ENCODE measurements at places on chromosomes 1 and 21. TPM values are rescaled to one million over a fixed set of nuclear protein-coding genes. Genes with fewer than 3 reads are reported as not detected.
A peak's percentile ranks its signal among the peaks of the same experiment; 100 is the strongest.

NCAM2 gene
- 13.4 TPM for polyA plus RNA-seq

KRTAP21-2 gene
- polyA plus RNA-seq, result not detected

WDR64 gene
- 0.32 TPM for polyA plus RNA-seq

S100A3 gene
- 0.18 TPM for polyA plus RNA-seq

ENTREP3 gene
- polyA plus RNA-seq, result 32.8 TPM

ARHGEF10L gene
- 37.9 TPM for polyA plus RNA-seq

SPATA21 gene
- polyA plus RNA-seq, result 0.15 TPM

PIP5K1A gene
- polyA plus RNA-seq, result 57.6 TPM

DNAJC6 gene
- 6.0 TPM for polyA plus RNA-seq

GRCh38 chr1:234769986-234770795, 160.2 kb upstream of the IRF2BP2 start:
- DNase-seq, result no peak

- DNase-seq, result no peak
These were observed 42.3 kb downstream of the DUSP10 start for GRCh38 chr1:221699577-221699976.

DNA sequence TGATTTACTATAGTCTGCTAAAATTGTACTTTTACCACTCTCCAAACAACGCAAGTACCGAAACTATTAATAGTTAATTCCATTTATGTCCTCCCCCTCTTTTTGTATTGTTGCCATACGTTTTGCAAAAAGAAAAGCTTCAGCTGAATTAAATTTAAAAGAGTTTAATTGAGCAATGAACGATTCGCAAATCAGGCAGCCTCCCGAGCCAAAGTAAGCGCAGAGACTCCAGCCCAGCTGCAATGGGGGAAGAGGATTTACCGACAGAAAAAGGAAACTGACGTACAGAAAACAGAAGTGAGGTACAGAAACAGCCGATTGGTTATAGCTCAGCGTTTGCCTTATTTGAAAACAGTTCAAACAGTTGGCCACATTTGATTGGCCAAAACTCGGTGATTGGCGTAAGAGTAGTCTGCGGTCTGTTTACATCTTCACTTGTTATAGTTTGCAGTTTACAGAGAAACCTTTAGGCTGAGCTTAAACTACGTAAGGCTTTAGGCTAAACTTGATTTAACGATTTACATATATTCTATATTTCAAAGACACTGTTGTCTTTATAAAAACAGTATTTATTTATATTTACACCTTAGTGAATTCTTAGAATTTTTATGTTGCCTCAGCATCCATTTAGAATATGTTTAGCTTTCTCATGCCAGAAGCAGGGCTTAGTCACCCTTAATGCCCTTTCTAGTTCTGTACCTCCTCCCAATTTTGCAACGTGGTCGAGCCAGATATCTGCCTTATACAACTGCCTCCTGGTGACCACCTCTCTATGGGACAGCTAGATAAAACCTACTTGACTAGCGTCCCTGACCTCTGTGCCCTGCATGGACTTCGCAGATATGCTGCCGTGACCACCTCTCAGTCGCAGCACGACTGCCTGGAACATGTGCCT, 23.8 kb downstream of the CR1 start:
- no peak for DNase-seq

- no peak for DNase-seq
These were observed 75.8 kb upstream of the GNG4 start for GRCh38 chr1:235725434-235725833.

DNA sequence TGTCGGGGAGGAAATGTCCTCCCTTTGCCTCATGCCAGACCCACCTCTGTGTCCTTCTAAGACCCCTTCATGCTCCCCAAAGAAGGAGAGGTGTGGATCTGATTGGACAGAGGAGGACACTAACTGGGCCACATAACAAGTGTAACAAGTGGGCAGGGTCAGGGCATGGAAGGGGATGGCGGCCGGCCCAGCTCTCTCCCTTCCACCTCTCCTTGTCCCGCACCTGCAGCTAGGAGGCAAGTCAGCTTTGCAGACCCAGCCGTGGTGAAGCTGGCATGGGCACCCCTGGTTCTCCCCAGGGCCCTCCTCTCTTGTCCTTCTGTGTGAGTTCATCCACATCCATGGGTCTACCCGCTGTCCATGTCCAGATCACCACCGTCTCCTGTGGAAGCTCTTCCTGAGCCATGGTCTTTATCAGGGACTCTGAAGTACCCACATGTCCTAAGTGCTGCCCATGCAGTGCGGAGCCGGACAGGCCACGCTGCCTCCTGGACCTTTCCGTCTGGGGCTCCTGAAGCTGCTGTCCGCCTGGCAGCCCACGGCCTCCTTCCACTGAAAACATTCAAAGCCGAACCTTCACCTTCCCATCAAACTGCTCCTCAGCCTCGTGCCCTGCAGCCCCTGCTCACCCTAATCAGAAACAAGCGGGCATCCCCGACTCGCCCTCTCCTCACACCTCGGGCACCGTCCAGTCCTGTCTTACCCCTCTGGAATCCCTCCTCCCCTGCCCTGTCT, 460.5 kb downstream of the PTPRU start:
- DNase-seq, result no peak

DNA sequence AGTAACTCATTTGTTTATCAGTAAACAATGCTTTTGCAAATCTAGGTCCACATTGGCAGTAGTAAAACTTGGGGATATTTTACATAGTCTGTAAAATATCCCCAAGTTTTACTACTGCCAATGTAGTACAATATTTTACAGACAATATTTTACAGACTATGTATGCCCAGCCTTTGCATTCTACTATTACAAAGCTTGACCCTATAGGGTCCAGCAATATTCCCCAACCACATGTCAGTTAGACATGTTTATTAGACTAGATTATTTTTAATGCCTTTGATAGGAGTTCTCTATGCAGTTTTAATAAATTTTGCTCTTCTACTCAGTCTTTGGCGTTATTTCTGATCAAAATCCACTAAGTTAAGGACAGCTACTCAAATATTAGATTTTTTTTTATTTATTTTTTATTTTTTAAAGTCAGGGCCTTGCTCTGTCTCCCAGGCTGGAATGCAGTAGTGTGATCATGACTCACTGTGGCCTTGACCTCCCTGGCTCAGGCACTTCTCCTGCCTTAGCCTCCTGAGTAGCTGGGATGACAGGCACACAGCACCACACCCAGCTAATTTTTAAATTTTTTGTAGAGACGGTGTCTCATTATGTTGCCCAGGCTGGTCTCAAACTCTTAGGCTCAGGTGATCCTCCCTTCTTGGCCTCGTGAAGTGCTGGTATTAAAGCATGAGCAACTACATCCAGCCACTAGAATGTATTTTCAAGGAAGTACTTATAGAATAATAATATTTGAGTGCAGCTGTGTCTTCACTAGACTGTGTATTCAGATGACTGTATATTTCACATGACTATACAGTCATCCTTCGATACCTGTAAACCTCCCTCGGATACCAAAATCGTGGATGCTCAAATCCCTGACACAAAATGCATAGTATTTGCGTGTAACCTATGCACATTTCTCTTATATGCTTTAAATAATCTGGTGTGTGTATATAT, 19.8 kb downstream of the MIER1 start:
- DNase-seq, result no peak

- no peak for DNase-seq
These were observed 67.3 kb downstream of the NOS1AP start for GRCh38 chr1:162136760-162137159.

- no peak for DNase-seq
These were observed 17.8 kb upstream of the GUCA2B start for GRCh38 chr1:42135426-42135825.

GRCh38 chr1:164838786-164839185, 279.8 kb downstream of the PBX1 start:
- no peak for DNase-seq

DNA sequence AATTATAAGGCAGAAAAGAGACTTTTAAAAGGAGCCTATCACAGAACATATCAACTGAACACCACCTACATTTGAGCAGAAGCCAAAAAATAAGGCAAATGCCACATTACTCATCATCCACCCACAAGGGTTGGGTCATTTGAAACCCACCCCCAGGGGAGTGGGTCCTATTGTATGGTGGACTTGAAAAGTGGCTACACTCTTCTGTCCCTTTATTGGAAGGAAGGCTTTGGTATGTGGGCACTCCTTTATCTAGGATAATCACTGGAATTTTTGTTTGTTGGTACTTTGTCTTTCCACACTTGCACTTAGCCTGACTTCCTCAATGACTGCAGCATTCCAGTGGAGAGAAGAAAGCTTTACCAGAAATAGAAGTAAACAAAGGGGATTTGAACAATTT, 157.2 kb upstream of the COL11A1 start:
- DNase-seq, result no peak

GRCh38 chr1:84573481-84573966, 716 bp downstream of the CTBS start:
- DNase-seq, result no peak

GRCh38 chr1:248923352-248924338, 17.6 kb downstream of the PGBD2 start:
- no peak for DNase-seq

DNA sequence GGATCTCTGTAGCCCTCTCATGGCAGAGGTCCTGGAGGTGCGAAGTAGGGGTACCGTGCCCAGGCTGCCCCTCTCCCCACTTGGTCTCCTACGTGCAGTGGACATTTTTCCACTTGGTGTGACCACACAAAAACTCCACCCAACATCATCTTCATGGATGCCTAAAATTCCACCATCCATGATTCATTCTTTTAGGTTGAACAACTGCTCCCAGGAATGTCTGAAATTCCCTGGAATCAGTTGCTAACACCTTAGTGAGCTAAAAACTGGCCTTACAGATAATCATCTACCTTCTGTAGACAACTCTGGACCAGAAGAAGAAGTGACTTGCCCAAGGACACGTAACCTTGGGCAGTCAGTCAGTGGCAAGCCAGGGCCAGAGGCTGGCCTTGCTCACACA, 32.1 kb upstream of the CLIC4 start:
- no peak for DNase-seq

DNA sequence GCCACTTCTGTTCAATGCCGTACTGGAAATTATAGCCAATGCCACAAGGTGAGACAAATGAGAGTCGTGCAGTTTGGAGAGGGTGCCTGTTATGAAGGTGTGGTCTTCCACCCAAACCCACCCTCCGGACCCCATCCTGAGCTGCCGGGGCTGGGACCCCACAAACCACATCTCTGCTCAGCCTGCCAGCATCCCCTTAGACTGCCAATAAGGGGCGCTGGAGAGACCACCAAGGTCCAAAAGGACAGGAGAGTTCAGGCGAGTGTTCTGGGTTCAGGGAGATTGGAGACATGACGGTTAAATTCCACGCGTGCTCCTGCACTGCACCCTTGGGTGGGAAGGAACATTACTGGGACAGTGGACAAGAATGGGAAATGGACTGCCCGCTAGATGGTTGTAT, 48.7 kb upstream of the COL18A1 start:
- no peak for DNase-seq

DNA sequence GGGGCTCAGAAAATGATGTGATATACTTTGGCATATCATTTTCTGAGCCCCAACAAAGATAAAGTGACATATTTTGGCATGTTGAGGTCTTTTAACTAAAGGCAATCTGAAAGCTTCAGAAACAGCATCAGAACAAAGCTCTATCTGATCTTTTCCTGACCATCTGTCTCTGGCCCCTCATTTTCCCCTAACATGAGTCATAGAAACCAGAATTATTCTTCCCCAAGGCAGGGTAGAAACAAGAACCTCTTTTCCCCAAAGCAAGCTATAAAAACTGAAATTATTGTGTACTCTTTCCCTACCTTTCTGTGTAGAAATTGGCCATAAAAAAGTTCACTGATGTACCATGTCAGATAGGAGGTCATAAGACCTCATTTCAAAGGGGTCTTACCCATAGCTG, 48.7 kb upstream of the PLA2G4A start:
- DNase-seq, result no peak

DNA sequence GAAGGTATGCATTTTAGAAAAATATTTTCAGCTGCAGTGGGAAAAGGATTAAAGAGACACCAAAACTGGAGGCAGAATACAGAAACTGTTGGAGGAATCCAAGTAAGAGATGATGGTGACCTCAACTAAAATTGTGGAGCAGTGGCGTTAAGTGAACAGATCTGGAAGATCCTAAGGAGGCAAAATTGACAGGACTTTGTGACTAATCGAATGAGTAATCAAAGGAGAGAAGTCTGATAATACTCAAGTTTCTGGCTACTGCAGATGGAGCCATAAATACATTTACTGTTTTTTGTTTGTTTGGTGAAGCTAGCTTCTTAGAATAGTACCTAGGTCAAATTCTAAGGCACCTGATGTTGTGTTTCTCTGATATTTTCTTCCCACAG, 3.1 kb downstream of the CTBS start:
- DNase-seq, result no peak

- no peak for DNase-seq
These were observed 50.3 kb upstream of the DENND1B start for GRCh38 chr1:197825541-197825940.

DNA sequence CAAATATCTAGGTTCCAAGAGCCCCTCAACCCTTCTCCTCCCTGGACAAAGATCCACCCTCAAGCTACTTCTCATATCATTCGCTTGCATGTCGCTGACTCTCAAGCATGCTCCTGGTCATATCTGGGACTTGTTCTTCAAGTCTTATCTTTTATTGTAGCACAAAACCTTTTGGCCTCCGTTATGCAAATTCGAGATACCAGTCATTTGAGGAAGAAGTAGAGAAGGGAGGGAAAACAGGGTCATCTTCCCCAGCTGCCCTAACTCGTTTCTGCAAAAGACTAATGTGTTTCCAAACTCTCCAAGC, 63.8 kb upstream of the ETS2 start:
- no peak for DNase-seq

DNA sequence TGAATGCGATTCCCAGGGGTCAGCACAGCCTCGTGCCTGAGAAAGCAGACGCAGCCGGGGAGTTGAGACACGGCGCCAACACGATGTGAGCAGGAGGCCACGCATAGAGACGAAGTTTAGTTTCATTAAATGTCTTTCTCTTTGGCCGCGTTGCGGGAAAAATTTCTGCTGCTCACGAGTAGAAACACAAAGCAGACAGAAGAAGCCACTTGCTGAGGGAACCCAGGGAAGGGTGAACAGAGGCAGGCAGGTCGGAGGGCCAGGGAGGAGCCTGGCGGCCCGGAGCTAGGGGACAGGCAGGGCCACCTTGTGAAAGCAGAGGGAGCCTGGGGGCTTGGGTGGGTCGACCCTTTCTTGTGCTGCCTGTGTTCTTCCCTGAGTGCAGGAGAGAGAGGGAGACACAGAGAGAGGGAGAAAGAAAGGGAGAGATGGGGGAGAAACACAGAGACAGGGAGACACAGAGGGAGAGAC, 33.2 kb downstream of the POFUT2 start:
- no peak for DNase-seq

- peak; percentile 26 for DNase-seq
These were observed 671 bp downstream of the HNRNPU start for GRCh38 chr1:244863491-244864252.

DNA sequence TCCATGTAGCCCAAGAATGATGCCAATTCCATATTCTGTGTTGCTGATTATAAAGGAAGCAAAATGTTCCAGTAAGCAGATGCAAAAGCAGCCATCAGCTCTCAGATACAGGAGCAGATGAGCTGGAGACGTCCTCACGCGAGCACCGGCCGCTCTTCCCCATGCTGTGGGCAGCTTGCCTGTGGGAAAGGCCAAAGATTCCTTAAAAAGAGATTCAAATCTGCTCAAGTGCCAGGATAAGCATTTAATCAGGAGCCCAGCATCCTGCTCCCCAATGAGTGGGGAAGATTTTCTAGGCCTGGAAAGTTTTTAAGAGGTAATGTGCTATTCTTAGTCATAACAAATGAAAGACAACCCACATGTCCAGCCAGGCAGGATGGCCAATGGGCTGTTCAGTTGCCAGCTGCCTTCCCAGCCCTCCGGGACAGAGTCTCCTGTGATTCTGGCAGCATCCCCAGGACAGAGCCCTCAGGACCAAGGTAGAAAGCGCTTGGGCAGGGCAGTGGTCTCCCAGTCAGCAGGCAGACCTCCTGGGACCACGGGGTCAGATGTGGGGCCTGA, 108.2 kb upstream of the TMPRSS2 start:
- DNase-seq, result no peak

All from left renal pelvis (tissue), 4 donors.